Stimulated activated CD8-positive, alpha-beta memory T cell treated with anti-CD3 and anti-CD28 coated beads, Interleukin-4, amount 100 ng/mL, for 4 hours (primary cell): ENCODE measurements at places on chromosomes 2 and 18.

DNA sequence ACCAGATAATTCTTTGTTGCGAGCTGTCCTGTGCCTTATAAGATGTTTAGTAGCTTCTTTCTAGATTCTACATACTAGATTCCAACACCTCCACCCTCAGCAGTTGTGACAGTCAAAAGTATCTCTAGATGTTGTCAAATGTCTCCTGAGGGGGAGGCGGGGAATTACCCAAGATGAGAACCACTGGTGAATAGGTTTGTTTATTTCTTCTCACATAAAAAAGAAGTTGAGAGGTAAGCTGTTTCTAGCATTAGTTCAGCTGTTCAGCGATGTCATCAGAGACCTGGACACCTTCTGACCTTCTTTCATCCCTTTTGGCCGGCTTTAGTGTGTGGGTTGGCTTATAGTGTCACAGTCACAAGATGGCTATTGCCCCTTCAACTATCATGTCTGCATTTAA, 237.5 kb upstream of the SP5 start:
- DNase-seq, result no peak

DNA sequence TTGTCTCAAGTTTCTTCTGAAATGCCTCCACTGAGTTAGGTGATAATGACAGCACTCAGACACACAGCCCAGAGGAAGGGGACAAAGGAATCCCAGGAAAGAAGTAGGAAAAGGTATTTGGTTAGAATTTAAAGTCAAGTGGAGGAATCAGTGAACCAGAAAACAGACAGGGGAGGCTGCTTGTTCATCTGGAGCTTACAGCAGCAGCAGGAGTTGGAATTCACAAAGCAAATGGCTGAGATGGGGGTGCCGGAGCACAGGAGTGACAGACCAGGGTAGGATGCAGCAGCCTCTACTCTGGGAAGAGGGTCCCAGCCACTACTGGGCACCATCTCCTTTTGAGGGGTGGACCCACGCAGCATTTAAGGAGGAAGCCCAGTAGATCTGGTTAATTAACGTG, 104.8 kb downstream of the ST6GAL2 start:
- no peak for DNase-seq

DNA sequence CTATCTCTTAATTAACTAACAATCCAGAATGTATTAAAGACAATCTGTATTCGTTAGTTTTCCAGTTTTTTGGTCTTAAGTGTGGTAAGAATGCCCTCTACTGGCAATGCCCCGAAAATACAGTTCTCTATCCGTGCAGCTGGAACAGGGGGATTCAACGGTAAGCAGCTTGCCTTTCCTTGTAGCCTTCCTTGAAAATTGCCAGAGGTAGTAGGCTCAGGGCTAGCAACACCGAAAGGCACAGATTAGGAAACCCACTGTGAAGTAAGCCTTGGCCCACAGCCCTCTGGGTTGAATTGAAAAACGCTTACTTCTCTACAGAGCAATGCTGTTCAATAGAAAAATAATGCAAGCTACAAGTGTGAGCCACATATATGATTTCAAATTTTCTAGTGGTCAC, 17.1 kb upstream of the VPS4B start:
- peak; percentile 6 for DNase-seq

GRCh38 chr2:128214866-128215460, 103.7 kb downstream of the HS6ST1 start:
- no peak for DNase-seq

GRCh38 chr18:75125382-75126331, 83.3 kb downstream of the PTGR3 start:
- no peak for DNase-seq

- no peak for DNase-seq
Observed at GRCh38 chr2:181036848-181037603, 56.6 kb downstream of the UBE2E3 start.

GRCh38 chr18:32091325-32091723, 350 bp upstream of the RNF138 start:
- DNase-seq, result no peak

DNA sequence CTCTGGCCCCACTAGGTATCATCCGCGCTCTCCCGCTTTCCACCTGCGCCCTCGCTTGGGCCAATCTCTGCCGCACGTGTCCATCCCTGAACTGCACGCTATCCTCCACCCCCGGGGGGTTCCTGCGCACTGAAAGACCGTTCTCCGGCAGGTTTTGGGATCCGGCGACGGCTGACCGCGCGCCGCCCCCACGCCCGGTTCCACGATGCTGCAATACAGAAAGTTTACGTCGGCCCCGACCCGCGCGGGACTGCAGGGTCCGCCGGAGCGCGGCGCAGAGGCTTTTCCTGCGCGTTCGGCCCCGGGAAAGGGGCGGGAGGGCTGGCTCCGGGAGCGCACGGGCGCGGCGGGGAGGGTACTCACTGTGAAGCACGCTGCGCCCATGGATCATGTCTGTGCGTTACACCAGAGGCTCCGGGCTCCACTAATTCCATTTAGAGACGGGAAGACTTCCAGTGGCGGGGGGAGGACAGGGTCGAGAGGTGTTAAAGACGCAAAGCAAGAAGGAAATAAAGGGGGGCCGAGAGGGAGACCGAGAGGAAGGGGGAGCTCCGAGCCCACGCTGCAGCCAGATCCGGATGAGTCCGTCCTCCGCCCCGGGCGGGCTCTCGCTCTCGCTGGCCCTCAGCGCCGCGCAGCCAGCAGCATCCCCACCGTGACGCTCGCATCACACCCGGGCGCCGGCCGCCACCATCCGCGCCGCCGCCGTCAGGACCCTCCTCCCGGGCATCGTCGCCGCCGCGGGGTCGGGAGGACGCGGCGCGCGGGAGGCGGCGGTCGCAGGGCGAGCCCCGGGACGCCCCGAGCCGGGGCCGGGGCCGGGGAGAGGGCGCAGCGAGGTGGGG, 664 bp downstream of the NETO1 start:
- no peak for DNase-seq
